ENCODE measurements at places on chromosomes 13 and 19.

GRCh38 chr13:85373322-85373721 lies 425.9 kb downstream of the SLITRK6 start:
- DNase-seq, result no peak
- no peaks in the 10 kb centered on the region for H3K4me1 ChIP-seq
- H3K4me3 ChIP-seq, result no peak overlapping the region
- no peaks in the 10 kb centered on the region for H3K36me3 ChIP-seq
- no peak overlapping the region for H3K27ac ChIP-seq
- H3K27me3 ChIP-seq, result no peaks in the 10 kb centered on the region

GRCh38 chr19:53772943-53773342 lies 51.2 kb downstream of the NLRP12 start:
- no peak overlapping the region for H3K27ac ChIP-seq
- H3K4me1 ChIP-seq, result no peaks in the 10 kb centered on the region
- no peak overlapping the region for H3K4me3 ChIP-seq

DNA sequence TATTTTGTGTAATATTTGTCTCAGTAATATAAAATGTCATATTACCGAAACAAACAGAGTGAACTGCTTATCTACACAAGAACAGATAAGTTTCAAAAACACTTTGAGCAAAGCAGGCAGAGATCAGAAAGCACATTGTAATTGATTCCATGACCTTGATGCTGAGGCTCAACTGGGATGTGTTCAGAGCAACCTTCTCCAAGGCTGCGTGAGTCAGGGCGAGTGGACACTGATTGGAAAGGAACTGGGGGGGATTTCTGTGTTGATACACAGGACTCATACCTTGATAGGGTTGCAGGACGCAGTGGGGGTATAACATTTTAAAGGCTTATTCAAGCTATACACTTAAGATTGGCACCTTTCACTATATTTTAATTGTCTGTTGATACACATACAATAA lies 1136.3 kb downstream of the UQCRFS1 start:
- no peaks in the 10 kb centered on the region for H3K4me1 ChIP-seq
- no peak overlapping the region for H3K4me3 ChIP-seq
- H3K27me3 ChIP-seq, result no peaks in the 10 kb centered on the region
- DNase-seq, result no peak
- H3K27ac ChIP-seq, result no peak overlapping the region
- H3K36me3 ChIP-seq, result no peaks in the 10 kb centered on the region

- H3K27me3 ChIP-seq, result no peaks in the 10 kb centered on the region
- no peaks in the 10 kb centered on the region for H3K36me3 ChIP-seq
- H3K27ac ChIP-seq, result no peak overlapping the region
- no peak for DNase-seq
- H3K4me1 ChIP-seq, result no peaks in the 10 kb centered on the region
- H3K4me3 ChIP-seq, result no peak overlapping the region
These were observed 2438.2 kb upstream of the PCDH20 start for GRCh38 chr13:63853816-63854215.

GRCh38 chr13:28967029-28967915 lies 147.1 kb downstream of the MTUS2 start:
- no peak for DNase-seq
- no peak overlapping the region for H3K4me3 ChIP-seq
- peaks cover 2% of the 10 kb centered on the region for H3K27me3 ChIP-seq
- no peak overlapping the region for H3K27ac ChIP-seq
